Dorsolateral prefrontal cortex (tissue), 122 donors: ENCODE measurements at places on chromosomes 3 and 15. TPM values are rescaled to one million over a fixed set of nuclear protein-coding genes. Genes with fewer than 3 reads are reported as not detected.

Gene STRIT1
- not detected for total RNA-seq

Gene DPPA4
- total RNA-seq, result not detected

Gene GRAMD1C
- total RNA-seq, result 17.8 TPM

Gene FAM174B
- 30.9 TPM for total RNA-seq

Gene PPP1R14D
- not detected for total RNA-seq

Gene SERPINI2
- 7.7 TPM for total RNA-seq

Gene MUC13
- not detected for total RNA-seq

Gene TRPM1
- total RNA-seq, result not detected

Gene PRR20G
- total RNA-seq, result not detected

Gene ITIH3
- 1.3 TPM for total RNA-seq

Gene CDC25A
- total RNA-seq, result 0.59 TPM

Gene AHSG
- 1.3 TPM for total RNA-seq

Gene RBPMS2
- total RNA-seq, result 7.0 TPM

Gene CADPS
- total RNA-seq, result 293 TPM

Gene IGSF10
- 0.68 TPM for total RNA-seq

Gene ARHGAP31
- total RNA-seq, result 19.4 TPM

Gene HAPLN3
- total RNA-seq, result 5.6 TPM

Gene CEP97
- total RNA-seq, result 44.8 TPM

Gene CPNE9
- total RNA-seq, result 22.3 TPM

Gene GPR176
- 27.8 TPM for total RNA-seq

Gene SNTN
- not detected for total RNA-seq

Gene ZDHHC3
- total RNA-seq, result 51.1 TPM

Gene NAALADL2
- 14.2 TPM for total RNA-seq

Gene FANCD2OS
- total RNA-seq, result not detected

Gene ANKRD34C
- 12.4 TPM for total RNA-seq

Gene MESP2
- total RNA-seq, result 1.2 TPM

Gene XCR1
- total RNA-seq, result not detected
